ENCODE measurements at places on chromosomes 12 and 14. TPM values are rescaled to one million over a fixed set of nuclear protein-coding genes. Genes with fewer than 3 reads are reported as not detected.

Gene PELI2
- total RNA-seq, result 0.33 TPM

Gene ACOT4
- 2.5 TPM for total RNA-seq

Gene GCH1
- 11.7 TPM for total RNA-seq

Gene PTCSC3
- total RNA-seq, result not detected

Gene LRTM2
- not detected for total RNA-seq

Gene KRT86
- total RNA-seq, result 6.3 TPM

Measured in mammary epithelial cell (primary cell).